ENCODE measurements at places on chromosomes 5 and 9.

DNA sequence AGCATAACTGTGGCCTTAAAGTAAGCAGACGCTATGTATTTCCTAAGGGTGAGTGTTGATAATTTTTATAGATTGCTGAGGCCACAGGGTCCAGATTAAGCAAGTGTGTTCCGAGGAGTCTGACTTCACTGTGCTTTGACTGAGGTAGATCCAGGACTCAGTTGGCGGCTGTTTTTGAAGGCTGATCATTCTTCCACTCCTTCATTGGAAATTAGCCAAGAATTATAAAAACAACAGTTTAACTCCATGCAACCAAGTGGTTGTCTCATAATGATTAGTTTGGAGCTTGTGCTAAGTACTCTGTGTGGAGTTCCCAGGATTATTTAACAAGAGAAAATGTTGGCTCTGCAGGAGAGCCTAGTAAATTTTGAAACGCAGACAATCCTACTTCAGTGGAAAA, 19.1 kb downstream of the IQGAP2 start:
- DNase-seq, result no peak

DNA sequence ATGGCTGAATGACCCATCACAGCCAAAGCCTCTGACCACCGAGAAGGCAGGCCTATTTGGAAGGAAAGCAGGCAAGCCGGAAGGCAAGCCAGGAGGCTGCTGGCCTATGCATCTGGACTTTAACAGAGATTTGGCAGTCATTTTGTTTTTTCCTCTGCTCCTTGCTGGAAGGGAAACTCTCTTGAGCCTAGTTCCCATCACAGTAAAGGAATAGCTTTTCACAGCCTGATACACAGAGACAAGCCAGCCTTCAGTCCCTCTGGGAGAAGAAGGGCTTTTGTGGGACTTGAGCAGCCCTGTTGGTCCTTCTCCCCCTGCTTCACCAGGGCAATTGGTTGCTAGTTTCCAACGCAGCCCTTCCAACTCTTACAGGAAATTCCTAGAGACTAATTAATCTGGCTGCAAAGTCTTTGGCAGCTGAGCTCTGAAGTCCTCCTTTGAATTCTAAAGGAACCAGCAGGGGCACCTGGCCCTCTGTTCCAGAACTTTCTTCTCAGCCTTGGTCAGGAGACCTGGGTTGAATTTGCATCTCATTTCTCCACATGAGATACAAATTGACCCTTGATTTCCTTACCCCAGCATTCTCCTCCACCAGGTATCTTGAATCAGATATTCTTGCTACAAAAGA, 157.3 kb upstream of the EPB41L4A start:
- DNase-seq, result no peak

DNA sequence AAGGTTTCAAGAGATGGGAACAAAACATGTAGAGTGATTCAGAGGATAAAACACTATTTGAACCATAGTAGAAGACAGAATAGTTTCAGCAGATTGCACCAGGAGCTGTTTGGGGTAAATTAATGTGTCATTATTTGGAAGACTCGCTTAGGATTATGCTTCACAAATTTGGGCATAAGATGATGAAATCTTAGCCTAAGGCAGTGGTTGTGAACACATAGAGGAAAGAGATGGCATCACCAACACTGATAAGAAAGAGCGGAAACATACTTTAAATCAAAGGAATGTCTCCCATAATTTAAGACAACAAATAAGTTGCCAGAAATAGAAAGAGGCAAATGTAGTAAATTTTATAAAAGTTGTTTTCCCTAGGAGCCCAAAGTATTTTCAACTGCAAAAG, 66.1 kb upstream of the TBCA start:
- peak; percentile 11 for DNase-seq

DNA sequence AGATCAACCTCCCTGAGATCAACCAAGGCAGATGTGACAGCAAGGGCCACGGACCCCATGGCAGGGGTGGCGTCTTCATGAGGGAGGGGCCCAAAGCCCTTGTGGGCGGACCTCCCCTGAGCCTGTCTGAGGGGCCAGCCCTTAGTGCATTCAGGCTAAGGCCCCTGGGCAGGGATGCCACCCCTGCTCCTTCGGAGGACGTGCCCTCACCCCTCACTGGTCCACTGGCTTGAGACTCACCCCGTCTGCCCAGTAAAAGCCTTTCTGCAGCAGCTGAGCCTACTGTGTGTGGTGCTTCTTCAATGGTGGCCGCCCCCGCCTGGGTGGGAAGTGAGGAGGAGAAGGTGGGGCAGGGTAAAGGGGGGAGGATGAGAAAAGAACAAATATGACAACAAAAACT, 8.3 kb downstream of the GPX3 start:
- DNase-seq, result no peak

DNA sequence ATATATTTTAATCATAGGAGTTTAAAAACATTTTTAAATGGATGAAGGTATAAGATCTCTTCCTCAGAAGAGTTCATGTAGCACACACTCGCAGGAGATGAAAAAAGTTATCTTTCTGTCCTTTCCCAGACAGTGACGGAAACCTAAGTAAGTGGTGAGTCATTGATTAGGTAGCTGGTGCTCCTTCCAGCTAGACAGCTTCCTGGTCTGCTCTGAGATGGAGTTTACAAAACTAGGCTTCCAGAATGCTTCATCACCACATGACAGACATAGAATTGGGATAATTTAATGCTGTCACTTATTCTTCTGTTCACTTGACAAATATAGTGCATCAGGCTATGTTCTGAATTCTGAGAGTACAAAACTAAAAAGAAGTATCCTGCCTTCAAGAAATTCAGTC, 2393.0 kb upstream of the C9orf72 start:
- DNase-seq, result peak; percentile 55

- no peak for DNase-seq
Measured at GRCh38 chr5:82640916-82641315, 362.8 kb upstream of the RPS23 start.

GRCh38 chr5:176540476-176540899, 3.3 kb upstream of the RNF44 start:
- no peak for DNase-seq

GRCh38 chr5:155004138-155004744, 9.3 kb upstream of the KIF4B start:
- no peak for DNase-seq

GRCh38 chr9:114207034-114207810, 51.9 kb downstream of the COL27A1 start:
- peak; percentile 30 for DNase-seq

DNA sequence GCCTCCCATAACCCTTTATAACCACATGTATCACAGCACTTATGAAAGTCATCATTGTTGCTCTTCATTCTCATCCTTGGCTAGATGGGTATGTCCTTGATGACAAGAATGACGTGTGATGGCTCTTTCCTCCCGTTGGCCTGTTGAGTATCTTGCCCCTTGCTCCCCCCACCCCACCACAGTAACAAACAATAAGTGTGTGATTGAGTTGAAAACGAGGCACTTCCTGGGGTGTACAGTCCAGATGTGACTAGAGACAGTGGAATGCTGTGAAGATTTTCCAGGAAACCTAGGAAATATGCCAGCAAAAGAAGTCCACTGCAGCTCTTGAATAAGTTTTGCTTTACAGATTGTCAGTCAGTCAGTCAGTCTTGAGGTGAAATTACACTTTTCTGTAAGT, 262.5 kb downstream of the ELAVL2 start:
- DNase-seq, result peak; percentile 83

DNA sequence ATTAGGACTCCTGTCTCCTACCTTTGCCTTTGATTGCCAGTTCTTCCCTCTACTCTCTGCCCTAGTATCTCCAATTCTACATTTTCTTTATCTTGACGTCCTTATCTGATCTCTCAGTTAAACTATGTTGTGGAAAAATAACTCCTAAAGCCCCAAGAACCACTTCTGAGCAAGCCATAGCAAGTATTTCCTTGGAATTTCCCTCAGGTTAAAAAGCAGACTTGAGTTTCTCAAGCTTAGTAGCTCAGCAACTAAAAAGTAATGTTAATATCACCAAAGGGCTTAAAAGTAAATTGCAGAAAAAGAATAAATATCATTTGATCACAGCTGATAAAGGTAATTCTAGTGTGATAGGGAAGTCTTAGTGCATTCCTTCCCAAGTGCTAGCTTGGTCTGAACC, 13.2 kb upstream of the HSPB3 start:
- DNase-seq, result no peak

GRCh38 chr5:112935675-112936074, 13.6 kb upstream of the REEP5 start:
- peak; percentile 17 for DNase-seq

DNA sequence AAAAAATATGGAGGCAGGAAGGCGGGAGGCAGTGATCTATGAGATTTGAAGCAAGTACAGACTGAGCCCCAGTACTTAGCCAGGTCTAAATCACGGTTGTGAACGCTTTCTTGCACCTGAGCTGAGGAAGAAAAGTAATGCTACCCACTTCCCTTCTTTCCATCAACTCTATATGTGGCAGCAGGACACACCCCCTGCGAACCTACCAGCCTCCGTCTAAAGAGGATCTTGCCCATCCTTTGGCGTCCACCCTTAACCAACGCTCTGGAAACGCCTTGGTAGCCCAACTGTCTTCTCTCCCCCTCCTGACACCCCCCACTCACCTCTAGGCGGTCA, 545 bp downstream of the HMGCS1 start:
- no peak for DNase-seq

GRCh38 chr5:3324421-3325101, 271.1 kb upstream of the IRX1 start:
- no peak for DNase-seq

GRCh38 chr5:6674421-6674820, 38.8 kb upstream of the TENT4A start:
- DNase-seq, result no peak

DNA sequence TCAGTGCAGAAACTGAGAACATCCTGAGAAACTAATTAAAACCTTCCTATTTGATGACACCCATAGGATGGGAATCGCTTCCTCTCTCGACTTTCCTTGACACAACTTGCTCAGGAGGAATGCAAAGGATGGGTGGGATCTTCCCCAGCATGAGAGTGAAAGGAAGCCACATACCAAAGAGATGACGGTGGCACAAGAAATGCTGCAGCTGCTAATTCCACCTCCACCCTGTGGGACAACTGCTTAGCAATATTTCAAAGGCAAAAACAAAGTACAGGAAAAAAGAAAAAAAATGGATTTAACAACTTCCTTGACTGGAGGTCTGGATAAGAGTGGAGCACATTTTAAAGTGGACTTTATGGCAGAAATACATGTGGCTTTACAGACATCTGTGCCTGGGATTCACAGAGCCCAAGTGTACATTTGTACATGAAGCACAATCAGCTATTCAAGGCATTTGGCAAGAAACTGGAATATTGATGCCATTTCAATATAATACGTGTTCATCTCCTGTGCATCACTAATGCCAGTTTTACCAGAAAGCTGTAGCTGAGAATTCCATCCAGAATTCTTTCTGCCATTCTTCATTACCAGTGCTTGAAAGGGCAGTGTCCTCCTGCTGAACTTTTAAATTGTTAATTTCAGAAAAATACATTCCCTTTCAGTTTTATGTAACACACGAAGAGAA, 359.2 kb upstream of the ACTBL2 start:
- DNase-seq, result peak; percentile 98

DNA sequence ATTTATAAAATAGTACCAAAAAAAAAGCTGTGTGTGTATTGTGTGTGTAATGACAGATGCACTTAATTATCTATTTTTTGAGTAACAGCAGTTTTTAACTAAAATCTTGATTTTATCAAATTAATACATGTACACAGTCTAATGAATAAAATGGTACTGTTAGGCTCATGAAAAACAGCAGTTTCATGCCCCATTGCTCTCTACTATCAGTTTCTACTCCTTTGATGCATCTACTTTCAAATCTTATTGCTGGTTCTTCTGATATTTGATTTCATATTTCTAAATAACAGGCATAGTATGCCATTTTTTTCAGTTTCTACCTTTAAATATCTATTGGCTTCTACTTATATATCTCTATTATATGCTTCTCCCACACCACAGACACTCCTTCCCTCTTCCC, 117.4 kb downstream of the CCDC171 start:
- DNase-seq, result no peak

- peak; percentile 60 for DNase-seq
Measured at GRCh38 chr9:15837079-15837679, 284.3 kb downstream of the CCDC171 start.

- no peak for DNase-seq
Measured at GRCh38 chr5:157532022-157532421, 43.6 kb downstream of the ADAM19 start.

DNA sequence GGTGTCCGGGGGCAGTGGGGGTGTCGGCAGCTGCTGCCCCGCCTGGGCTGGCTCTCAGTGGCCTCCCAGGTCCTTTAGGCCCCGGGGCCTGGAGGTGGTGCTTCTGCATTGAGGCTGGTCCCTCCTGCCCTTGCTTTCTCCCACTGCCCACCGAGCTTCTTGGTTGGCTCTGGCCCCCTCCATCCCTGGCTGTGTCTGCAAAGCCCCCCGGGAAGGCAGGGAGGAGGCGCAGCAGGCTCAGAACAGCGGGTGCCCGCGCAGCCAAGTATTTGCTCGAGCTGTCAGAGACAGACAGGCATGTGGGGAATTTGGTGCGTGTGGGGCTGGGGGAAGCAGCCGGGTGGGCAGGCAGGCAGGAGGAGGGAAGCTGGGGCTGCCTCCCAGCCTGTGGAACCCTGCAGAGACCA, 11.5 kb downstream of the CXXC5 start:
- DNase-seq, result peak; percentile 70

DNA sequence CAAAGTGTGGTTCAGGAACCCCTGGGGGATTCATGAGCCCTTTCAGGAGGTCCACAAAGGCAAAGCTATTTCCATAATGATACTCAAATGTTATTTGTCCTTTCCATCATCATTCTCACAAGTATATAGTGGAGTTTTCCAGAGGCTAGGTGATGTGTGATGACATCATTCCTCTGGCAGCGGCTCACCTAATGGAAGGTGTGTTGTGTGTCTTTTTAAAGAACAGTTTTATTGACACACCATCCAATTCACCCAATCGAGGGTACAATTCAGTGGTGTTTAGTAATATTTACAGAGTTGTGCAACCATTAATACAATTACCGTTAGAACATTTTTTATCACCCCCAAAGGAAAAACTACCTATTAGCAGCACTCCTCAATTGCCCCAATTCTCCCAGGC, 9.7 kb downstream of the NANS start:
- no peak for DNase-seq

GRCh38 chr9:15999422-16000339, 446.8 kb downstream of the CCDC171 start:
- peak; percentile 96 for DNase-seq

DNA sequence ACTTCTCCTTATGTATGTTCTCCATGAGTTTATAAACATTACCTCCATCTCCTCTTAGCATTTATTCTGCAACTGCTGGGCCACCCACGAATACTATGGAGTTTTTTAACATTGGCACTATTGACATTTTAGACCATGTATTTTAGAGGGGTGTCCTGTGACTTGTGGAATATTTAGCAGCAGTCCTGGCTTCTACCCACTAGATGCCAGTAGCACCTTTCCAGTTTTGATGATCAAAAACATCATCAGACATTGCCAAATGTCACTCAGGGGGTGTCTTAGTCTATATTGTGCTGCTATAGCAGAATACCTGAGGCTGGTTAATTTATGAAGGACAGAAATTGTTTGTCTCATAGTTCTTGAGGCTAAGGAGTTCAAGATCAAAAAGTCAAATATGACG, 187.5 kb upstream of the RORB start:
- DNase-seq, result no peak

GRCh38 chr5:133919148-133920136, 49.0 kb downstream of the C5orf15 start:
- no peak for DNase-seq
